Pancreas (tissue), 10 donors: ENCODE measurements at places on chromosomes 2 and 18. TPM values are rescaled to one million over a fixed set of nuclear protein-coding genes. Genes with fewer than 3 reads are reported as not detected.

Gene REG3A
- 72.7 TPM for total RNA-seq

DNA sequence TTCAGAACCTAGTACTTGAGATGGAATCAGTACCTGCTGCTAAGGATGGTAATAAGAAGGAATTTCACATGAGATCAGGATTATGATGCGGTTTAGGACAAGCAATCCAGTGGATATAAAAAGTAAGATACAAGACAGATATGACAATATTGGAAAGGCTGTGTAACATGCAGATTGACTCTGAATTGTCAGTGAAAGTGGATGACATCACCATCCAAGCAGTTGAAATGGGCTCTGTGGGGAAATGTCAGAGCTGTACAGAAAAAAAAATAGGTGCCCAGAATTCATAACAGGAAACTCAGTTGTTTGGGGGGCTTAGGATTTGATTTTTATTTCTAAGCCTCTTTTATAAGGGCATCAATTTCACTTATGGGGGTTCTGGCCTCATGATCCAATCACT lies 438.3 kb downstream of the SPAG16 start:
- DNase-seq: no peak

GRCh38 chr2:215712219-215712868 lies 276.5 kb upstream of the FN1 start:
- DNase-seq: no peak

DNA sequence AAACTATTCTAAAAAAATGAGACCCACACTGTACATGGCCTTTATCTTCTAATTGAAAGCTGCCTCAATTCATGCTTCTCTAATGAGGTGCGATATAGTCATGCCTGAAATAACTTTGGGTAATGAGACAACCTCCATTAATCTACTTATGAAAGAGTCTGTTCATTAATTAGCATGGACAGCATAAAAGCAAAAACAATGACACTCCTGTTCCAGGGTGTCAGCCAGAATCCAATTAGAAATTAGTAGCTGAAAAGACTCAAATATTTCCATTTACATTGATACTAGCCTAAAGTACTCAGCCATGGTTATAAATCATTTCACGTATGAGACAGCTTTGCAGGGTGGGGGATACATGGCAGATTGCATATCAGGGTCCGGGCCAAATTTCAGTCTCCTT lies 288.7 kb downstream of the AKAIN1 start:
- DNase-seq: no peak

- no peak for DNase-seq
These were observed 118.6 kb upstream of the PGAP1 start for GRCh38 chr2:197045115-197045514.

DNA sequence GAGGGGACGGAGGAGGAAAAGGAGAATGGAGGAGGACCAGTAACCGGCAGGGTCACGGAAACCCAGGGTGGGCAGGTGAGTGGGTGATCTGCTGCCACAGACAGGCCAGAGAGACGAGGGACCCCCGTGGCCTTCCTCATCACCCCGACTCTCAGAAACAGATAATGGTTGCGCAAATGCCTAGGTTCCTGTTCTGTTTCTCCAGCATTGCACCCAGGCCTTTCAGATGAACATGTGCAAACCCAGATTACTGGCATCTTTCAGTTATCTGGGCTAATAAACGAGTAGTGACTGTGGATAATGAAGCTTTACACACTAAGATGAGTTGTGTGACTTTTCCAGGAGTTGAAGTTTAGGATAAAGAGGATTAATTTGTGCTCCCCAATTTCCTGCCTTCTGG lies 46.5 kb downstream of the TET3 start:
- DNase-seq: no peak

DNA sequence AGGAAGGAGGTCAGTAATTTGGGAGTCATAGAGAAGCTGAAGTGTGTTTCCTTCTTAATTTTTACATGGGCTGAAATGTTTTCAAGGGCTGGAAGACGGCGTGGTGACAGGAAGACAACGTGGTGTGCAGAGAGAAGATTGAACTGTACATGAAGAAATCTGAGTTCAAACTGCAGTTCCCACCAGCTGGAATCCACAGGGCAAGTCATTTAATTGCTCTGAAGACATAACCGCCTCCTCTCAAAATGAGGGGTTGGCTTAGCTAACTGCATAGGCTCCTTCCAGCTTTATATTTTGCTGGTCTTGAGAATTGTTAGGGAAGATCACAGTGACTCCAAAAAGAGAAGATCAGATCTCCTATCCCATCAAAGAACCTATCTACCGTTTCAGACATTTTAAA lies 103.9 kb downstream of the SLC8A1 start:
- DNase-seq: no peak

GRCh38 chr2:9692456-9693195 lies 61.8 kb upstream of the YWHAQ start:
- DNase-seq: no peak
